ENCODE measurements at places on chromosomes 2 and 18.
A peak's percentile ranks its signal among the peaks of the same experiment; 100 is the strongest.

DNA sequence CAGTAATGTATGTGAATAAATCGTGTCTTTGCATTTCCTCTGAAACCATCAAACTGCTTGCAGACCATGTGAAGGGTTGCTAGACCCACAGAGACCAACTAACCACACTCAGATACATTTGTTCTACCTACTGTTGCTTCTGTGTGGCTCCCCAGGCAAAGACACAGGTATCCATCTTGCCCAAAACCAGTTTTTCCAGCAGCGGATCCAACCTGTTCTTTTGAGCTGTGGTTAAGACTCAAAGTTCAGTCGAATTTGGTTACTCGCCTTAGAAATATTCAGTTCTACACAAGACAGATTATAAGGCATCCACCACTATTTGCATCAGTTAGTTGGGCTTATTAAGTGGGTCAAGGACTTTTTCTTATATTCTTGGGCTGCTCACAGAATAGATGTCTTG, 276.2 kb upstream of the EPHA4 start:
- no peak for DNase-seq

- peak; percentile 86 for DNase-seq
Observed at GRCh38 chr2:136246086-136246669, 128.2 kb upstream of the CXCR4 start.

GRCh38 chr18:49276680-49277079, 183.8 kb downstream of the DYM start:
- DNase-seq, result no peak

- DNase-seq, result no peak
Observed at GRCh38 chr2:129462967-129463366, 516.5 kb upstream of the RAB6C start.

DNA sequence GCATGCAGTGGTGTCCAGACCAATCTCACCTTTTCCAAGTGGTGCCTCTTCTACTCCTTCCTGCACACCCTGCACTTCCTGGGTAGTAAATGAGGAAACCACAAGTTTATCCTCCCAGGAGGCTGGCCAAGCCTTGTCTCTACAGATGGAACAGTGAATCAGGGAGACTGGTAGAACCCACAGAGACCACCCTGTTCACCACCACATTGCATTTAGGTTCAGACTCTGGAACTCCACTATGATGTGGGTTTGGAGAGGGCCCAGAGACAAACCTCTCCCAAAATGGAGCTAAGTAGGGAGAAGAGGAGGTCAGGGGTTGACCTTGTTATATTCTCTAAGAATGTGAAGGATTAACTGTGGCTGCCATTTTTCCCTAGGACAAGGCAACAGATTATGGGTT, 102.8 kb upstream of the FZD7 start:
- DNase-seq, result peak; percentile 43

GRCh38 chr2:69693059-69693774, 48.7 kb upstream of the ANXA4 start:
- peak; percentile 68 for DNase-seq

DNA sequence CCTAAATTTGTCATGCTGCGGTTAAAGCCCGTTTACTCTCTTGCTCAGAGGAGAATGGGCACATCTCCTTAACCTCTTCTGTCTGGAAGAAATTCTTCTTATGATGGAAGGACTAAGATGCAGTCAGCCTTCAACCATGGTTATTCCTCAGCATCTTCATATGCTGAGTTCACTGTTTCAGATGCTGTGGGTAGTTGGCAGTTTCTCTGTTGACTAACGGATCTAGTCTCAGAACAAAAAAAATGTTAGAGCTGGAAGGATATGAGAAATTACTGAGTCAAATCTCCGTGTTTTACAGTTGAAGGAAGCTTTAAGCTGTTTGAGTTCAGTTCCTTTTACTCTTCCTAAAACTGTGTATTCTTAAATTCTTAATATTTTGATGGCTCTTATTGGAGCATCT, 43.6 kb upstream of the PGAP1 start:
- no peak for DNase-seq

DNA sequence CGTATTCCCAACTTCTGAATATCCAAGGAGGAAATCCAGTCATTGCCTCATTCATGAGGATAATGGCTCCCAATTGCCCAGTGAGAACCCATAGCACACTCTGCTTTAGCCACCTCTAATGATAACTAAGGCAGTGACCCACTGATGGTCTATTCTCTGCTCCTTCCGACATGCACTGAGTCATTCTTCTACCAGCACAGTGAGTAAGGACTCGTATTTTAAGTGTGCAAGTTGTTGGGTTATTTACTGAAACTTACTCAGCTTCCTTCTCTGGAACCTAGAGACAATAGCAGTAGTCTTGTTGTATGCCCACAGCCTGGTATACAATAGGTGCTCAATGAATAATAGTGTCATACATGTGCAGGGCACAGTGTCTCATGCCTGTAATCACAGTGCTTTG, 81.1 kb upstream of the ZNF397 start:
- DNase-seq, result peak; percentile 26

- DNase-seq, result no peak
Observed at GRCh38 chr2:15169326-15170069, 391.6 kb downstream of the NBAS start.

- no peak for DNase-seq
Observed at GRCh38 chr2:219772103-219772635, 144.7 kb downstream of the SLC4A3 start.

- no peak for DNase-seq
Observed at GRCh38 chr18:36934884-36935283, 106.0 kb downstream of the KIAA1328 start.

- DNase-seq, result no peak
Observed at GRCh38 chr2:15675456-15676195, 84.0 kb downstream of the DDX1 start.

DNA sequence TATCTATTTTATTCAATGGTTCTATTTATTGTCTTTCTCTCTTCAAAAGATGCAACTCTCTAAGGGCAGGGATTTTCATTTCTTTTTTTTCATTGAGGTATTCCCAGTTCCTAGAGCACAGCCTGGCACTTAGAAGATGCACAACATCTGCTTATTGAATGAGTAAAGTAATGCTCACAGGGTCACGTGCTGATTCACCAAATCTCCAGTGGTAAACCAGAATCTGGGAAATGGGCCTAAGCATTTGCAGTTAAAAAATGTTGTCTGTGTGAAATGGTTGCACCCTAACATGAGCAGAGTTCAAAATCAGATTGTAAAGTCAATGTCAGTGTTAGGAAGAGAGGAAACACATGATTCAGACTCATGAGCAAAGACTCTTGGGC, 15.8 kb downstream of the SLC8A1 start:
- DNase-seq, result no peak

- no peak for DNase-seq
Observed at GRCh38 chr18:14922031-14922430, 174.1 kb downstream of the ANKRD30B start.

DNA sequence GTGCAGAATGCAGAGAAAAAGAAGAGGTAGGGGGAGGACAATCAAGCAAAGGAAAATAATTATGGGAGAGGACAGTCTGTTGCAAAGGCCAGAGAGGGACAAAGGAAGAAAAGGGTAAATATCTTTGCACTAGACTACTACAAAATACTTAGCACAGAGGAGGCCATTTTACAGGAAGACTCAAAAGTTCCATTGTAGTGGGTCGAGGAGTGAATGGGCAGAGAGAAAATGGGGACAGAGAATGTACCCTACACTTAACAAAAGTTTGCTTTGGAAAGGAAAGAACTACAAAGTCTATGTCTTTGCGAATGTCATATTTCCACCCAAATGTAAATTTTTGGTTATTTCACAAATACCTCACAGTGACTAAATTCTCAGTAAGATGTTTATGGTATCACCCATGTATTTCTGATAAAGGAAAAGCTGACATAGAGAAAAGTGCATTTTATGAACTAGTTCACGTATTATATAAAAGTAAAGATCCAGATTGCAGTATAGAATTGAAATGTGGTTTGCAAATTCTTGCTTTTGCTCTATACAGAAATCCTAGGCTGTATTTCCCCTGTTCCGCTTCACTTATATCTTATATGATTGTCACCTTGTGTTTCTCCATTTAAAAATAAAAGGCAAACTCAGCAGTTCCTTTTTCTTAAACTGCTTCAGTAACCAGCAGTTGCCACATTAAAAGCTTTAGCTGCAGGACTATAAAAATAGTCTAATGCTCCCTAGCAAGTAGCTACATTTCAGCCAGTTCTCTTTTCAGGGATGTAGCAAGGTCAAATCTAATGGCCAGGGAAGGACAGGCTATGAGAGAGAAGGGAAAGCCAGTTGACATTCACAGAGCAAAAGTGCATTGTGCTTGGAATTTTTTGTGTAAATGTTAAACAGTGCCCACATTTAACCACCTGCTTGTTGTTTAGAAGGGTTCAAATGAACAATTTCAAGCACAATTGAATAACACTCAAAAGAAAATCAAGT, 79.7 kb upstream of the CYTIP start:
- peak; percentile 57 for DNase-seq

- no peak for DNase-seq
Observed at GRCh38 chr2:148194882-148195281, 174.0 kb downstream of the MBD5 start.

GRCh38 chr18:45449418-45450227, 165.7 kb upstream of the SLC14A2 start:
- no peak for DNase-seq

DNA sequence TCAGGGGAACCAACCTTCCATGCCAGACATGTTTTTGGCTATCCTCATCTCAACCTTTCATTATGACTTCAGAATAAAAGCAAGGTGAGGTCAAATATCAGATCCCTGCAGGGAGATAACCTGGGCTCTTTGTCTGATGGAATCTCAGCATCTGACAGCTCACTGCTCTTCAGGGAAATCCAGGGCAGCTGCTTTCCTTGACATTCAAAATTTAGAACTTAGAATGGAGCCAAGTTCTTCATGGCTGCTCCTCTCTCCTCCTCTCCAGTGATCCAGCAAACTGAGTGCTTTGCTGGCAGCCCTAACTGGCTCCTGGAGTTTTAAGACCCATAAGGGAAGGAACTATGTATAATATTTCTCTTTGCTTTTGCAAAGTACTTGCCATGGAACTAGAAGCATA, 716.3 kb downstream of the TSN start:
- DNase-seq, result no peak

GRCh38 chr18:3648641-3649040, 198.7 kb downstream of the TGIF1 start:
- DNase-seq, result no peak

GRCh38 chr18:55838841-55839240, 250.8 kb upstream of the TCF4 start:
- DNase-seq, result no peak

- DNase-seq, result no peak
Observed at GRCh38 chr2:196286821-196287220, 115.4 kb upstream of the STK17B start.

DNA sequence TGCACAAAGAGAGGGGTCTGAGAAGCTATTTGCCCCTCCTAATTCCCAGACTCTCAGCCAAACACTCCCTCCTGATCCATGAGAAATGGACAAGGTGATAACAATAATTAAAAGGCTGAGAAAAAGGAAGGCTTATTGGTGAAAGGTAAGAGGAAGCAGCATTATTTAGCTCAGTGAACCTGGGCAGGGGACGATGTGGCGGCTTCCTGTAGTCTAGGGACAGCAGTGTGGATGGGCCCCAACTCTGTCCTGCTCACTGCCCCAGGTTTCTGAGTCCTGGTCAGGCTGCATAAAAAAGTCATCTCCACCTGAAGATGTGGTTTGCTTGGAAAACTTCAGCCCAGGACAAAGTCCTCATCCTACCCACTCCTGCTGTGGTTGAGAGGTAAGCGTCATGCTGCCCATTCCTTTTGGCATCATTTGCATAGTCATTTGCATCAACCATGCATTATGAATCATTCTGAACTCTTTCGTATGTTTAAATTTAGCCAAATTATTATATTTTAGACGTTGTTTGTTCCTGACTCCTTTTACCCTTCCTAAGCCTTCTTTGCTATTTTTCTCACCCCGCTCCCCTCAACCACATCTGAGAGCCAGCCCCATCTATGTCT, 126.8 kb downstream of the CLIP4 start:
- no peak for DNase-seq

DNA sequence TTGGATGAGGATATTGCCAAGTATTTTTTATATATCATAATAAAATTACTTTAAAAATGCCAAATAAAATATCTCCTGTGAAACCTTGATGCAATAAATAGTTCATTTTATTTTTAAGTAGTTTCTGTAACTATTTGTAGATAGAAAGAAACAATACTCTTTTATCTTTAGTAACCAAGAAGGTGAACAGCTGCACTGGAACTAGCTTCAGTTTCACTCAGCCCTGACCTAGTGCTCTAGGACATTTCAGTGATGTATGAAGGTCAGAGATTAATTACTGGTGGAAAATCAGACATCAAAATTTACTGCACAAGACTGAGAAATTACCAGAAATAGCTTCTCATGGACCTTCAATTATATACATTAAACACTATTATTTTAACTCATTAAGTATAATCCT, 1305.0 kb downstream of the CNTNAP5 start:
- no peak for DNase-seq

DNA sequence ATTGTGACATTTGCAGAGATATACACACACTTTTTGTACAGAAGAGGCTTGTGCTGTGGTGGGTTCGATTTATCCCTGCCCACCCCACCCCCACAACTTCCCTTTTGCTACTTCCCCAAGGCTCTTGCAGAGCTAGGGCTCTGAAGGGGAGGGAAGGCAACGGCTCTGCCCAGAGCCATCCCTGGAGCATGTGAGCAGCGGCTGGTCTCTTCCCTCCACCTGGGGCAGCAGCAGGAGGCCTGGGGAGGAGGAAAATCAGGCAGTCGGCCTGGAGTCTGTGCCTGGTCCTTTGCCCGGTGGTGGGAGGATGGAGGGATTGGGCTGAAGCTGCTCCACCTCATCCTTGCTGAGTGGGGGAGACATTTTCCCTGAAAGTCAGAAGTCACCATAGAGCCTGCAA, 40.0 kb downstream of the STEAP3 start:
- DNase-seq, result peak; percentile 88

DNA sequence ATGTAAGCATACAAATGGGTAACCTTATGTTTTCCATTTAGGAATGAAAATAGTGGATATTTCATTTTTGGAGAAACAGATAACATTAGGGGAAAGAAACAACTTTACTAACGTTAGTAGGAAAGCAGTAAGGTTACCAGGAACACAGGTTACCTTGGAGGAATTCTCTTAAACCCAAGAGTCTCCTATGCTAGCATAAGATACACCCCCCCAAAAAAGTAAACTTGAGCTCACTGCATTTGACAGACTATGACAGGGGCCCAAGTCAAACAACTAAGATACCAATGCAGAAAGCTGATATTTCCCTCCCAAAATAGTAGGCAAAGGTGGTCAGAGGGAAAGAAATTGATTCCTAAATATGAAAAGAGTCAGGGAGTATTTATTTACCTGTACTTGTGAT, 656.9 kb downstream of the DSC3 start:
- DNase-seq, result no peak

- peak; percentile 86 for DNase-seq
Observed at GRCh38 chr18:13464432-13465123, 246.0 kb downstream of the LDLRAD4 start.

DNA sequence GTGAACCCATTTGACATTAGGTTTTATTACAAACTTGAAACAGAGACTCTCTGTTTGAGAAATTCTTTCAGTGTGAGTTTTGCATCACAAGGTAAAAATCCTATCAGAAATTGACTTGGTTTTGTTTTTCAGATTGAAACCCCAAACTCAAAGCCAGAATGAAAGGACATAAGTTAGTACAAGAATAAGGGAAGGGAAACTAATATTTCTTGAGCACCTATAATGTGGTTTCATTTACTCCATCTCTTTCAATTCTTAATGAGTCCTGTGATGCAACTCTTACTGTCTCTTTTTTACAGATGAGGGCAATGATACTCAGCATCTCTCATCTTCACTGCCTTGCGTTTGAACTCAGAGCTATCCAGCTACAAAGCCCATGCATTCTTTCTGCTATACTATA, 210.0 kb upstream of the SIX3 start:
- no peak for DNase-seq

GRCh38 chr2:6562771-6563170, 302.9 kb downstream of the CMPK2 start:
- no peak for DNase-seq
